Natural killer cell (primary cell): ENCODE measurements at places on chromosomes 16 and 17.

GRCh38 chr16:71380831-71381230 is 22.3 kb downstream of the CALB2 start:
- no peak for DNase-seq

- DNase-seq, result no peak
Observed at GRCh38 chr16:66228792-66229191, 137.7 kb upstream of the CDH5 start.

- DNase-seq, result peak; percentile 33
Observed at GRCh38 chr16:68470461-68471150, 22.3 kb upstream of the SMPD3 start.

DNA sequence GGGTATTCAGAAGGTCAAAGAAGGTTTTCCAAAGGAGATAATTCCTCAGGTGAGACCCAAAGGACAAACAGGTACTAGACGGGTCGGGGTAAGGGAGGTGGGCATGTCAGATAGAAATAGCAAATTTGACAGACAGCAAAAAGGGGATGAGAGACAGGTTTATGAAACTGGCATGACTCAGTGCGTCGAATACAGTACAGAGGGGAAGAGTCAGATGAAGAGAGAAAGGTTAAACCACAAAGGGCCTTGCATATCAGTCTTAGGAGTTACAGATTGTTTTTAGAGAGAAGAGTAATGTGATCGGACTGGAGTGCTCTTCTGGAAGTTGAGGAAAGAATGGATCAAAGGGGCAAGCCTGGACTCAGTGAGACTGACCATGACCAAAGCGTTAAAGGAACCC is 88.4 kb downstream of the ZZEF1 start:
- no peak for DNase-seq

DNA sequence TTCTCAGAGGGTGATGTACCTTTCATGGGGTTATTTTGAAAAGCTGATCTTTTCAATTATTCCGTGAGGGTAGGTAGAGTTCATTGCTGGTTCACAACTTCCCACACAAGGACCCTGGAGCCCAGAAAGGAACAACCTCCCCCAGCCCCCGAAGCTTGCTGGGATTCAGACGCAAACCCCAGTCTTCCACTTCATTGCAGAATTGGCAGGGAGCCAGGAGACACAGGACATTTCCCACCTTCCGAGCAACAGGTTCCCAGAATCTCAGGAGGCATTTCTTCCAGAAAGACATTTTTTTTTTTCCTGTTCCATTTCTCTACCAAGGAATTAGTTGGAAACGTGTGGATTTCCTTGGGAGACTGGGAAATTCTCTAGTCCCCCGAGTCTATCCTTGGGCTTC is 106.1 kb downstream of the GP2 start:
- DNase-seq, result no peak

- no peak for DNase-seq
Observed at GRCh38 chr17:56434610-56435009, 158.9 kb upstream of the NOG start.

DNA sequence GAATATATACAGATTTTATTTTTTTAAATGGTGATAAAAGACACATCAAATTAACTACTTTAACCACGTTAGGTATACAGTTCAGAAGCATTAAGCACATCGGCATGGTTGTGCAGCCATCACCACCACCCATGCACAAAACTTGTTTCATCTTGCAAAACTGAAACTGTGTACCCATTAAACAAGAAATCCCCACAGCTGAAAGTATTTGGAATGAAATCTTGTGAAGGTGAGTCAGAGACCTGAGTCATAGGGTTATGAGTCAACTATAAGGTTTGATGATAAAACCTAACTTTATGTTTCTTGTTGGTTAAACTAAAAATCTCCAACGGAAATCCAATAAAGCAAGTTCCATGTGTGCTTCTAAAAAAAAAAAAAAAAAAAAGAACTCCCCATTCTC is 561.6 kb upstream of the PSMD7 start:
- no peak for DNase-seq

GRCh38 chr17:40371261-40371929 is 6.9 kb upstream of the GJD3 start:
- peak; percentile 63 for DNase-seq

DNA sequence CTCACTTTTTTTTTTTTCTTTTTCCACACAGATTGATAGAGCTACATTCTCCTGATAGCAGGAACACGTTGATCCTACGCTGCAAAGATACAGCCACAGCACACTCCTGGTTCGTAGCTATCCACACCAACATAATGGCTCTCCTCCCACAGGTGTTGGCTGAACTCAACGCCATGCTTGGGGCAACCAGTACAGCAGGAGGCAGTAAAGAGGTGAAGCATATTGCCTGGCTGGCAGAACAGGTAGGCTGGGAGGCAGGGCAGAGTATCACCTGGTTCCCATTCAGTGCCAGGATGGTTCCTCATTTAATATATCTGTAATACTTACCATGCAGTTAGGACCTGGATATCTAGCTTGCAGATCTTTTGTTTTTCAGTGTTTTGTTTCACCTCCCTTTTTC is 51.1 kb upstream of the VPS4A start:
- no peak for DNase-seq

- no peak for DNase-seq
Observed at GRCh38 chr16:4426722-4427372, 1.2 kb downstream of the DNAJA3 start.

GRCh38 chr17:4584917-4585637 is 748 bp downstream of the SMTNL2 start:
- no peak for DNase-seq

DNA sequence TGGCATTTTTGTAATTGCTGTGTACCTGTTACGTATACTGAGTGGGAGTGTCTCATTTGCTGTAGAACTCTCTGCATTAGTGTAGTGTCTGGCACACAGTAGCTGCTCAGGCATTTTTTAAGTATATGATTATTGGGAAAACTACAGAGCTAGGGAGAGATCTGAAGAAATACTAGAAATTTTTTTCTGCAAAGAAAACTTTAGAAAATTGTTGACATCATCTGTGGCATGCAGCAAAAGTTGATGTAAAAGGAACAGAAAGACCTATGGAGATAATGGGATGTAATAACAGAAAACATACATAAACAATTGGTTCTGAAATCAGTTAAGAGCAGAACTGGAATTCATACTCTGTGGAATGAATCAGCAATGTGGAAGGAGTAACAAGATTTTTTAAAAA is 11.6 kb downstream of the CLTC start:
- DNase-seq, result no peak

DNA sequence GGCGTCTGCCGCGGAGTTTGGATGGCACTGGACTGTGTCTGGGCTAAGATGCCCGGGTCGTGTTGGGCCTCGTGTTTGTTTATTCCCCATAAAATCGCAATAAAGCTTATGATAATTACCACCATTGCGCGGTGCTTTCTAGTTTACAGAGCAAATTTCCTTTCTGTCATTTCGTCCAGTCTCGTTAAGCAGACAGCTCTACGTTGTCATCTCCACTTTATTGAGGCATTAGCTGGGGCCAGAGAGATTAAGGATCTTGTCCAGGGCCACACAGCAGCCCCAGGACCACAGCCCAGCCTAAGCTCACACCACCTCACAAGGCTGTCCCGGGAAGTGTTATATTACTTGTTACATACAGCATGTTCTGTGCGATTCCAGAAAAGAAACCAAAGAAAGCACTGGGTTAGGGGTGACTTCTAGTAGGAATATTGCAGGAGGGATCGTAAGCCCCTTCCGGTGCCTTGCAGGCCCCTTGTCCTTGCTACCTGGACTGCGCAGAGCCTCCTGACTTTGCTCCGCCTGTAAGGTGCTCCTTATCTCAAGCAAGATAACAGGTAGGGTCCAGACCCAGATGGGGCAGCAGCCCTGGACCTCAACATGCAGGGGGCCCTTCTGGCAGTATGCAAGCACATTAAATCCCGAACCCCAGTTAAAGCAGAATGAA is 6.3 kb downstream of the NOS2 start:
- no peak for DNase-seq

DNA sequence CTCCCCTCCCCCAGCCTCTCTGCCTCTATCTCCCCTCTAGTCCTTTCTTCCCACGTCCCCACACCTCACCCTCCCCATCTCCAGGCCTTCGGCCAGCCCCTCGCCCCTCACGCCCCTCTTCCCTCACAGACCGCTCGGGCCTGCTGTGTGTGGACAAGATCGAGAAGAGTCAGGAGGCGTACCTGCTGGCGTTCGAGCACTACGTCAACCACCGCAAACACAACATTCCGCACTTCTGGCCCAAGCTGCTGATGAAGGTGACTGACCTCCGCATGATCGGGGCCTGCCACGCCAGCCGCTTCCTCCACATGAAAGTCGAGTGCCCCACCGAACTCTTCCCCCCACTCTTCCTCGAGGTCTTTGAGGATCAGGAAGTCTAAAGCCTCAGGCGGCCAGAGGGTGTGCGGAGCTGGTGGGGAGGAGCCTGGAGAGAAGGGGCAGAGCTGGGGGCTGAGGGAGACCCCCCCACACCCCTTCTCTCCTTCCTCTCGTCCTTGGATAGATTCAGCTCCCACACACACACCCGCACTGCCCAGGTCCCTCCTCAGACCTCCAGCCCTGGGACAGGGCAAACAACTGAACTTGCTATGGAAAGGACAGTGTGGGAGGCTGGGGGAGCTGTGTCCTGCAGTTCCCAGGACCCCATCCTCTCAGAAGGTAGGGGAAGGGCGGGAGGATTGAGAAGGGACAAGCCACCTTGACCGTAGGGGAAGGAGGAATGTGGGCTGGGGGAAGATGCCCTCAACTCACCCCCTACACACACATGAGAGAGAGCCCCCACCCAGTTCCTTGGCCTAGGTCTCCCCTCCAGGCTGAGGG is 11.1 kb downstream of the NR1D1 start:
- no peak for DNase-seq

GRCh38 chr16:2468233-2468724 is 2.8 kb upstream of the NTN3 start:
- DNase-seq, result peak; percentile 53

GRCh38 chr17:75847614-75848522 is 3.7 kb upstream of the UNC13D start:
- no peak for DNase-seq

GRCh38 chr16:305916-306626 is 23.1 kb downstream of the PDIA2 start:
- no peak for DNase-seq

GRCh38 chr17:44935116-44935515 is 12.5 kb downstream of the KIF18B start:
- no peak for DNase-seq

DNA sequence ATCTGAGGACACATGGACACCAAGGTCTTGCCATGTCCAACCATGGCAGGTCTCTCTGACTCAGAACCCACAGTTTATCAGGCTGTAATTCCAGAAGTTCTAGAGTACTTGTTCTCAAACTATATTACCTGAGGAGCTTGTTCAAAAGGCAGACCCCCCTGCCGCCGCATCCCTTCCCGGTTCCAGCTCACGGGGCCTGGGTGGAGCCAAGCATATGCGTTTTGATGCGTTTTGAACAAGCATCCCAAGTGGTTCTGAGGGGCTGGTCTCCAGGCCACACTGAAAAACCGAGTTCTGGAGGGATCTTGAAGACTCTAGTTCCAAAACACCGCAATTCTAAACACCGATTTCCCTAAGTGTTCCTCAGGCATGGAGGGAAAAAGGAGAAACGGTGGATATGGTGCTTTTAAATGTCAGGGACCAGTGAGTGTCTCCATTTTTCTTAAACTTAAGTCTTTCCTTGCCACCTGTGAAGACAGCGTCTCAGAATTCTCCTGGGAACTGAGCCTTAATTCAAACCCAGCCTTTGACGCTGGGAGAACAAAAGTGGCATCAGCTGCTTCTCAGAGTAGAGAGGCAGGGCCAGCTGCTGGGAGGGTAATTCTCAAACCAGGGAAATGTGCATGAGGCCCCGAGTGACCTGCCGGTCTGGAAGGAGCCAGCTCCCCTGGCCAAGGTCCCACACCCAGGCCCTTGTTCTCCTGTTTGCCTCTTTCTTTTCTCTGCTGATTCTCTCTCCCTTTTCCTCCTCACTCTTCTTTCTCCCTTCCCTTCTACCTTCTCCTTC is 84.4 kb upstream of the PLCG2 start:
- DNase-seq, result no peak

DNA sequence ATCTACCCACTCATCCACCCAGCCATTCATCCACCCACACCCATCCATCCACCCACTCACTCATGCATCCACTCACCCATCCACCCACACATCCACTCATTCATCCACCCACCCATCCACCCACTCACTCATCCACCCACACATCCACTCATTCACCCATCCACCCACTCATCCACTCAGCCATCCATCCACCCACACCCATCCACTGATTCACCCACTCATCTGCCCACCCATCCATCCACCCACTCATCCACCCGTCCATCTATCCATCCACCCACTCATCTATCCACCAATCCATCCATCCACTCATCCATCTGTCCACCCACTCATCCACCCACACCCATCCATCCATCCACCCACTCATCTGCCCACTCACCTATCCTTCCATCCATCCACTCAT is 17.3 kb downstream of the NATD1 start:
- no peak for DNase-seq

- no peak for DNase-seq
Observed at GRCh38 chr17:14061666-14062560, 7.4 kb upstream of the COX10 start.

- DNase-seq, result no peak
Observed at GRCh38 chr17:4808378-4808767, 1.4 kb downstream of the PLD2 start.

- no peak for DNase-seq
Observed at GRCh38 chr17:31570951-31571892, 179.7 kb downstream of the RAB11FIP4 start.

GRCh38 chr16:79801646-79802045 is 201.1 kb upstream of the MAF start:
- DNase-seq, result no peak

- DNase-seq, result no peak
Observed at GRCh38 chr16:26247063-26247462, 555.3 kb downstream of the HS3ST4 start.

GRCh38 chr17:82492643-82493225 is 26.8 kb upstream of the FOXK2 start:
- DNase-seq, result no peak

- DNase-seq, result no peak
Observed at GRCh38 chr17:73552300-73553048, 91.8 kb downstream of the SDK2 start.

DNA sequence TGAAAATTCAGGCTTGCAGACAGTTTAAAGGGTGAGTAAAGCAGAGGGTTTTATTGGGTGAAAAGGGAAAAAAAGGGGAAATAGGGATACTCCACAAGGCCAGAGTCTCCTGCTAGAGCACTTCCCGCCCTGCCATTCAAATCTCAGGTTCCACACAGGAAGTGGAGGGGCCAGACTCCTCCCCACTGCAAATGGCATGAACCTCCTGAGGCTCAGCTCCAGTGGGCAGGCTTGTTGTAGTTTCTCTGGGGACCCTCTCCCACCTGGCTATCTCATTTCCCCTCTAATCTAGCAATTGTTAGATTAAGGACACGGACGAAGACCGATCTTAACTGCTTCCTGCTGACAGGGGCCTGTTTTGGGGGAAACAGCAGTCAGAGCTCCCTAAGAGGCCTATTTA is 43.4 kb downstream of the TAOK1 start:
- DNase-seq, result no peak

DNA sequence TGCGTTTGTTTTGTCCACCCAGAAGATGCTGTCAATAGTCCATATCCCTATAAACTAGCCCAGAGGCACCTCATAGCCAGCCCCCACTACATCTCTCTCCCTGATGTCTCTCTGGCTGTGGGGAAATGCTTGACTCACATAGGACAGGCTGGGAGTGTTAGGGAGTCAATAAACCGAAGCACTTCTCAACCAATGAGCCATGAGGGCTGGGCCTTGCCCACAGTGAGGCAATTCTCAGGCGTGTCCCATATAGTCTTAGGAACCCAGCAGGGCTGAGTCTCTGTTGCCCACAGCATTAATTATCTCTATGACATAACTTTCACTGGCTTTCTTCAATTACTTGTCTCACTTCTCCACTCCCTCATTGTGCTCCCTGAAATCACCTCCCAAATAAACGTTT is 387.3 kb upstream of the CDH11 start:
- DNase-seq, result no peak
